B cell (primary cell): ENCODE measurements at places on chromosomes 5 and 9.

- DNase-seq = no peak
Measured at GRCh38 chr5:62030326-62030725, 275.7 kb upstream of the KIF2A start.

DNA sequence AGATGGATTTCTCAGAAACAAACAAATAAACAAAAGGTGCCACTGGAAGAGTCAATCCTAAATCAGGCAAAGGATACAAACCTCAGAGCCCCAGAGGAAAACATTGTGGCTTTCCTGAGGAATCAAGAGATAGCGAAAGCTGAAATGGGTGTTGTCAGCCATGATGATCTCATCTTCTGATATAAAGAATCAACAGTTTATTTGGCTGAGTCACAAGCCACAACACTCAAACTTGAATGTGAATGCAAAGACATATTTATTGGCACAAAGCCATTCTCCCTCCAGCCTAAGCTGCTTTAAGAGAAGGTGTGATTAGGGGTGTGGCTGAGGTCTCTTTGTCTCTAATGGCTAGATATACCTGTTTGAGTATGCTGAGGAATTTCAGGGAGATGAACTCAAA is 73.3 kb upstream of the NREP start:
- no peak for DNase-seq

DNA sequence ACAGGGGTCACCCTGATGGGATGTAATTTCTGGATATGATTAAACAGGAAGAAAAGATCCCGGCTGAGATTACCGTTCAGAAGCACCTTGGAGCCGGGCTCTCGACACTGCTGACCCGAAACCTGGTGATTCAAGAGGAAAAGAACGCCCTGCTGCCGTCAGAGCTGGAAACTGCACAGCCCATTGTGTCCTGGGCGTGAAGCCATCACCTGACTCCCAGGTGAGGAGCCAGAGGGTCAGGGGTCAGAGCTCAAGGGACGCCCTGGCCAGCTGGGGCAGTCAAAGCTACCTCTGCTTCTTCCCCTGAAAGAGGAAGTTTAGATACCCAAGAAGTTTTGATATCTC is 17.8 kb upstream of the SLC12A7 start:
- DNase-seq = no peak

- DNase-seq = no peak
Measured at GRCh38 chr5:35626553-35626952, 8.9 kb downstream of the SPEF2 start.
